ENCODE measurements at places on chromosomes 3 and 15.

DNA sequence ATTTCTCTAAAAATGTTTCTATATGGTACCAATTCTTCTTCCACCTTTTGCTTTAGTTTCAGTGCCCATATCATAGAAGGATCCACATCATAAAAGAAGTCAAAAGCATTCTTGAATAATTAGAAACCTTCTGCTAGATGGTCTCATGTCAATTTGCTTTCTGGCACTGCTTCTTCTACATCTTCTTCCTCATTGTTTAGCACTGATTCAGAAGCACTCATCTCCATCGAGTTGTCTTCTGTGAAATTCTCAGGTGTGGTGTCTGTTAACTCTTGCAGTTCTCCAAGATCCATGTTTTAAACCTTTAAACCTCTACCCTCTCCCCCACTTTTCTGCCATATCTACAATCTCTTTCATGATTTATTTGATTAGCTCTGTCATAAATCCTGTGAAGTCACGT is 154.8 kb downstream of the WDR76 start:
- DNase-seq = no peak

DNA sequence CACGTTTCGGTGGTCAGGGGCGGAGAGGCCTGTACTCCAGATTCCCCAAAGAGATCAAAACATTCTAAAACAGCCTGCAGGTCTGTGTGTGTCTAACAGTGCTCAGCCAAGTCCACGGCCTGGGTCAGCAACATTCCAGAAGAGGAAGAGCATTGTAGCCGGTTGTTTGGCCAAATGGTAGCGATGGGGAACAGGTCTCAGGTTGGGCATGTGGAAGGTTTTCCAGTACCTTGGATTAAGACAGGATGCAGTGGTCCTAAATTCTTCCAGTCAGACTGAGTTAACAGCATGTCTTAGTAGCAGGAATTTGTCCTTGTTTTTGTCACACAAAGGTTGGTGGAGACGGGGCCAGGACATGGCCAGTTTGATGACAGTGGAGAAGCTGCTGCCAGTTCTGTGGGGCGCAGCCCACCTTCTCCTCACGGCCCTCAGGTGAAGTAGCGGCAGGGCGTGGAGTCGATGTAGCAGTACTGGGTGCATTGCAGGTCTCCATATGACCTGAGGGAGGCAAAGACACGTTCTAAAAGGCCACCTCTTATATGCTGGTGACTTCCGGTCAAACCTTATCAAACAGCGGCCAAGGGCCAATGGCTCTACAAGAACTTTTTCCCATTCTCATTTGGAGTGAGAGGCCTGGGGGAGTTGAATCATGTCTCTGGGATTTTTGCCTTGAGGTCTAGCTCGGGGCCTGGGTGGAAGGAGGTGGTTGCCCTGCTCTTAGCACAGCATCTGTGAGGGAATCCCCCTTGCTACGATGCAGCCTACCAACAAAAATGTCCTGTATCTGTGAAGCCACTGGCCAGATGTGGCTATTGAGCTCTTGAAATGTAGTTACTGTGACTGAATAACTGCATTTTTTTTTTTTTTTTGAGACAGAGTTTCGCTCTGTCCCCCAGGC is 24.1 kb downstream of the EAF1 start:
- DNase-seq = no peak

- no peak for DNase-seq
Measured at GRCh38 chr15:50049871-50050270, 69.2 kb downstream of the ATP8B4 start.

- no peak for DNase-seq
Measured at GRCh38 chr3:51380601-51381332, 4.3 kb upstream of the MANF start.

GRCh38 chr3:142863010-142863817 is 25.7 kb downstream of the PCOLCE2 start:
- DNase-seq = no peak

- DNase-seq = no peak
Measured at GRCh38 chr15:48411971-48412591, 80.9 kb downstream of the DUT start.

- no peak for DNase-seq
Measured at GRCh38 chr3:167777356-167777755, 41.8 kb downstream of the SERPINI1 start.

GRCh38 chr3:102194760-102195159 is 240.1 kb upstream of the ZPLD1 start:
- DNase-seq = no peak

DNA sequence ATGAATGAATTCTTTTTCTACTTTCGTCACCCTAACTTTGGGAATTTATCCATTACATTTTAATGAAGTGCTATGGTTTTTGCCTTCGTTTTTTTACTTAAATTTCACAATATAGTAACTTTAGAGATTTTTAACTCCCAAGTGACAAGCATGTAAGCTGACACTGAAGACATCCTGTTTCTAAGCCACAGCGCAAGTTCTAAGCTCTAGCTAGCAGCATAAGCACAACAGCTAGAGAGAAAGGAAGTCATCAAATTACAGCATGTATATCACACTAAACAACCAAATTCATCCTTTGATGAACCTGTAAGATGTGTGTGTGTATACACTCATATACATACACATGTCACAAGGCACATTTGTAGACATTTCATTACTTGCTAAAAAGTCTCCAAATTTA is 119.3 kb downstream of the P3H2 start:
- no peak for DNase-seq

GRCh38 chr15:89972085-89972484 is 29.0 kb upstream of the ZNF710 start:
- DNase-seq = no peak

- no peak for DNase-seq
Measured at GRCh38 chr15:78368651-78369050, 28.5 kb downstream of the CRABP1 start.

GRCh38 chr15:22911306-22911705 is 68.9 kb downstream of the CYFIP1 start:
- no peak for DNase-seq

DNA sequence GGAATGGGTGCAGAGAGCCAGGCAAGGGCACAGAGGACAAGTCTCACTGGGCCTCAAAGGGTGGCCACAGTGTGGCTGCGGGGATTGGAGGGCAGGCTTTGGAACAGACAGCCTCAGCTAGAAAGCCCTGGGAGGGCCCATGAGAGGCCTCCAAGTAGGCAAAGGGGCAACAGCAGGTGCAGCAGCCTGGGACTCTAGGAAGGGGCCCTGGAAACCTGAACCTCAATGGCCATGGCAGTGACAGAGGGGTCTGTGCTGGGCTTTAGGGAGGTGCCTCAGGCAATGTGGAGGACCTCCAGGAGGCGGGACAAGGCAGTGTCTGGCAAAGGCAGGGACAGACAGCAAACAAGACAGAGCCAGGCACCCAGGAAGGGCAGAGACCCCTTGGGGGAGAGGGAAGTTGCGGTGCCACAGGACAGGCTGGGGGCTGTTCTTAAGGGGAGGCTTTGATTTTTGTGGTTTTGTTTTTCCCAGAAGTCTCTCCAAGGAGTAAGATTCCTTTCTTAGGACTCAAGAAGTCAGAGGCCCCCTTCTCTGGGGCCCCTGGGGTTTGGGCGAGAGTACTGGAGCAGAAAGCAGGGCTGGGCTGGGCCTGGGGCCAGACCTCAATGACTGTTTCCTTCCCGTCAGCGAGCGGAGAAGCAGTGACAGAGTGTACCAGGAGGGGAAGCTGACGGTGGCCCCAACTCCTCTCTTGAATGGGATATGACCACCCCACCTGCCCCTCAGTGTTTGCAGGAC is 9.7 kb downstream of the STOML1 start:
- no peak for DNase-seq

DNA sequence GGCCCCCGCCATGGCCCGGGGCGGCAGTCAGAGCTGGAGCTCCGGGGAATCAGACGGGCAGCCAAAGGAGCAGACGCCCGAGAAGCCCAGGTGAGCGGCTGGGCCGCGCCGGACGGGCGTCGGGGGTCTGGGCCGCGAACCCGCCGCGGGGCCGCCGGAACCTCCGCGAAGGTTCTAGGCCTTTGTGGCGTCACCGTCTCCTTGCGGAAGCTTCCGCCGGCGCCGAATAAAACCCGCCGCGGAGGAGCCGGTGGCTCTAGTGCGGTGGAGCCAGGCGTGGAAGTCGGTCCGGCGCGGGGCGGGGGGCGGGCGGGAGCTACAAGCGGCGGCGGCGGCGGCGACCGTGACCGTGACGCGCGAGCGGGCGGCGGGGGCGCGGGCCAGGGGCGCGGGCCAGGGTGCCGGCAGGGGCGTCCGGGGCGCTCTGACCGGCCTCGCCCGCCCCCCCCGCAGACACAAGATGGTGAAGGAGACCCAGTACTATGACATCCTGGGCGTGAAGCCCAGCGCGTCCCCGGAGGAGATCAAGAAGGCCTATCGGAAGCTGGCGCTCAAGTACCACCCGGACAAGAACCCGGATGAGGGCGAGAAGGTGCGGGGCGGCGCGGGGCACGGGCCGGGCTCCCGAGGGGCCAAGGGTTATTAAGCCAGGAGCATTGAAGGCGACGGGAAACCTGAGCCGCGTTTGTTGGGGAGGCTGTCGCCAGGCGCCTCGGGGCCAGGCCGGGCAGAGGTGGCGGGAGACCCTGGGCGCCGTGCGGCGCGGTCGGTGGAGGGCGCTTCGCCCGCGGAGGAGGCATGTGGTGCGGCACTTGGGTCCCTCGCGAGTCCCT is at the start of gene DNAJA4:
Gene DNAJA4 (plus strand): TSS at position 259 of the 833 bp plus-strand sequence. CDS start 202 bp downstream, at position 461.
- DNase-seq = no peak

DNA sequence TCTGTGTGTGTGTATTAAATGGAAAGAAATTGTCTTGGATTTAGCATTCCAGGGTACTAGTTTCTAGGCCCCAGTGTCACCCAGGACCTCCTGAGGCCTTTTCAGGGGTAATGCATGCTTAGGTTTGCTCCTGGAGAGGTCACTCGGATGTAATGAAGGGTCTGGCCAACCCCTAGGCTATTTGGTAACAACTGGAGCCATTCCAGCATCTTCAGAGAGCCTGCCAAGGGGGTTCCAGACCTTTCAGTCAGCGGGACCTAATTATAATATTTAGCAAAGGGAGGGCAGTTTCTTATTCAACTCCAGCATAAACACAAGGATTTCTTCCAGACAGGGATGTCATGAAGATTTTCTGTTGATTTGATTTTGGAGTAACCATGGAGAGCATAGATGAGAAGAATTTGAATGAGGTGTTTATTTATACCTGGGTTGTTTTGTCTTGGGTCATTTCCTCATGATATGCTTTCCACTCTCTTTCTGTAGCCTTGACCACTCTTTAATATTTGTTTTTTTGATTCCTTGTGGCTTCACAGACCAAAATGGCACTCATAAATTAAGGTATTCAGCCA is 17.4 kb downstream of the KAT2B start:
- DNase-seq = no peak

- no peak for DNase-seq
Measured at GRCh38 chr15:68313501-68314410, 36.2 kb downstream of the FEM1B start.

DNA sequence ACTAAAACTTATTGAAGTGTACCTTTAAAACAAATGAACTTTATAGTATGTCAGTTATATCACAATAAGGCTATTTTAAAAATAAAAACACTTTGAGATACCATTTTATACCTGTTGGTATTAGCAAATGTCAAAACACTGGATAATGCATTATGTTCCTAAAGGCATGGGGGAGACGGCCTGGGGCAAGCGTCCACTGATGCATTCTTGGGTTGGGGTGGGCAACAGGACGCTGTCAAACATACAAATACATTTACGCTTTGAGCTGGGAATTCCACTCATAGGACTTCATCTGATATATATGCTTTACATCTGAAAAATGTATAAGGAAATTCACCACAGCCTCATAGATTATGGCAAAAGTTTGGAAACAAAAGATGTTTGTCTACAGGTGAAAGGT is 7.6 kb upstream of the GATA2 start:
- no peak for DNase-seq

GRCh38 chr3:187000711-187001151 is 70.4 kb downstream of the ST6GAL1 start:
- DNase-seq = no peak

DNA sequence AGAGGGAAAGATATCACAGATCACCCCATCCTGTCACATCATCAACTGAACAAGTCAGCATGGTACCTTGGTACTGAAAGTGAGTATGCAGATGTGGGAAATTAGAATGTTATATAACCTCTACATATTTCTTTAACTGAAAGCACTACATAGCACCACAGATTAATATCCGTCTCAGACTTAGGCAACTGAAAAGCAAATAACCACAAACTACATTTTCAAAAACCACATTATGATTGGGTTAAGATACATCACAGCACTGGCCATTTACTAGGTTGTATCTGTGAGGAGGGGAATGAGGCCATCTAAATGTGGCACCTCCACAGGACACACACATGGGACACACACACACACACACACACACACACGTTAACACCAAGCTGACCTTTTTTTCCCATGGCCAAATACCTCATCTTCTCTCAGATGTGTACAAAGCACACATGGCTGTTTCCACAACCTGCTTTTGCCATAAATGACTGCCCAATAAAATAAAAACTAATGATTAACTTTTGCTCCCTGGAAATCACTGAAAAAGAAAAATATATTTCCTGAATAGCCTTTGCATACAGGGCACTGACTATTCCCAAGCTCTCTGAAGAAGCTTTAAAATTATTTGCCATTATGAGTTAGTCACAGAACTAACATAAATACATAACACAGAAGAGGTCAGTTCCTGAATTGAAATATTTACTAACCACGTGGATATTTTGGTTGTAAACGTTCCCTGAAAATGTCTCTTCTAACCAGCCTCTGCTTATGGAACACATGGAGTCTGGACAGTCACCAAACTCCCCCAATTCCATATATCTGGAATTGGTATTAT is 60.1 kb downstream of the SUMF1 start:
- no peak for DNase-seq

GRCh38 chr3:10273702-10274305 is 18.9 kb downstream of the GHRL start:
- DNase-seq = no peak

Data from NCI-H1436 treated with DMSO at 0.1 percent for 48 hours (cell line).